ENCODE measurements at places on chromosomes 7 and 10.

GRCh38 chr7:48518092-48518491 lies 346.8 kb downstream of the ABCA13 start:
- DNase-seq, result no peak

DNA sequence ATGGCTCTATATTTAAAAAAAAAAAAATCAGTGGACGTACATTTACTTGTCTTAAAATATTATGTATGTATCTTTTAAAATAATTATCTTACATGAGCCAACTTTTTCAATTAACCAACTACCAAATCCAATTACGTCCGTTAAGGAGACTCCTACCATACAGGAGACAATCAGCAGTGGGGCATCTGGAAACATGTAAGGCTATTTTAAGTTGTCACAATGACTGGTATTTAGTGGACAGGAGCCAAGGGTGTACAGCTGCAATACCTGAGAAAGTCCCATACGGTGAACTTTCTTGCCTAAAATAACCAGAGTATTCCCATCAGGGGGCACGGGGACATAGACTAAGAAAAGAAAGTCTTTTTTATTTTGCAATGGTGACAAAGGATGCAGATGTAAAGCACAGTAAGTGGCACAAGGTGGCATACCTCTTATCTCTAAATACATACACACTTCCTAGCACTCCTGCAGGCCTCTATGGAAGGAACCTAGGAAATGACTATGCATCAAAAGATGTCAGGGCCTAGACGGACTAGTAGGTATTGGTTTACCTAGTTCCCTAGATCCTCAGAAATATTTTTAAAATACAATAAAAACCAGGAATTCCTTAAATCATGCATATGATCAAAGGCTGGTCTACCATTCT lies 16.0 kb upstream of the TLL2 start:
- DNase-seq, result no peak

DNA sequence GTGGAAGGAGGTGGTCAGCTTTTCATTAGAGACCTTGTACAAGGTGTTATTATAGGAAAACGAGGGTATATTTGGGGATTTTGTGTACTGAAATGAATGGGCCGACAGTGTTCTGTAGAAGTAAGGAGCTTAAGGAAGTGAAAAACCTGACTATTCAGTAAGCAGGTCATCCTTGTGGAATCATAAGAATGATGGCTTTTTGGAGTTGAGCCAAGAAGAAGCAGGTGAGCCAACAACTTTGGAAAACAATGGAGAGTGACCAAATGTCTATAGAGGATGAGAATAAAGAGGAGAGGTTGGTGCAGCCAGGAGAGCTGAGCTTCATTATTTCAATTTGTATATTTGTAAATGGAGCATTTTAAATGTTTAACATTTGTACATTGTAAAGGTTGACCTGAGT lies 595.7 kb downstream of the CCSER2 start:
- DNase-seq, result no peak

DNA sequence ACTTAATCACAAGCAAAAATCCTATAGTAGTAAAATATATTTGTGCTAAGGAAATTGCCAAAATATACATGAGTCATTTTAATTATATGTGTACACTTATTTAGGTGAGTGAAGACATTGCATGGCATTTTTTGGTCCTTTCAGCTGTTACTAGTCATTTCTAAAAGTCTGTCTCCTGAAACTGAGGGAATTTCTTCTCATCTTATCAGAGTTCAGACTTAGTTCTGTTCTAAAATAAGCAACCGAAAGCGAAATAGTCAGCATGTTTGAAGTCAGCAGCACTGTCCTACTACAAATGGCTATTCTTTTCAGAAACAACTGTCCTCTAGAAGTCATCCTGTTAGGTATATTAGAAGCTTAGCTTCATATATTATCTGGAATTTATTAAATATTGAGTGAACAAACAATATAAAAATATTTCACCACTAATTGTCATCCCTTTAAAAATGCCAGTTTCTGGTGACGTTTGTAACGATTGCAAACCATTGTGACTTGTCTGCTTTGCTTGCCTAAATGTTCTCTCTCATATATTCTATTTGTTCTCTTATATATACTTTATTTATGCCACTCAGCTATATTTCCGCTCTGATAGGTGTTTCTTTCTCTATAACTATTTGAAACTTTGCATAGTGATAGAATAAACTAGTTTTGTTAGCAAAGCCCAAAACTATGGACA lies 227.4 kb upstream of the KAT6B start:
- no peak for DNase-seq

DNA sequence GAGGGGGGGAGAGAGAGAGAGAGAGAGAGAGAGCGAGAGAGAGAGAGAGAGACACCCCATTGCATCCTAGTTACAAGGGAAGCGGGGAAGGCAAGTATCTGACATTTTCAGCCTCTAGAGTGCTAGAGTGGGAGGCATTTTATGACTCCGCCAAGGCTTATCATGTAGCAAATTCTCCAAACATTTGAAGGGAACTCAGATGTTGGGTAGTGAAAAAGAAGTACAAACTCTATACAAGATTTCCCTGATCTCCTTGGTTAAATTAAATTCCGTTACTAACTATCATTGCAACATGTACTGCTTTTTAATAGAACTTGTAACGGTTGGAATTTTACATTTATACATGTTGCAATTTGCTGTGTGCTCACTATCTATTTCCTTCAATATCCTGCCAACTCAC lies 83.4 kb upstream of the FAM3C start:
- DNase-seq, result no peak

DNA sequence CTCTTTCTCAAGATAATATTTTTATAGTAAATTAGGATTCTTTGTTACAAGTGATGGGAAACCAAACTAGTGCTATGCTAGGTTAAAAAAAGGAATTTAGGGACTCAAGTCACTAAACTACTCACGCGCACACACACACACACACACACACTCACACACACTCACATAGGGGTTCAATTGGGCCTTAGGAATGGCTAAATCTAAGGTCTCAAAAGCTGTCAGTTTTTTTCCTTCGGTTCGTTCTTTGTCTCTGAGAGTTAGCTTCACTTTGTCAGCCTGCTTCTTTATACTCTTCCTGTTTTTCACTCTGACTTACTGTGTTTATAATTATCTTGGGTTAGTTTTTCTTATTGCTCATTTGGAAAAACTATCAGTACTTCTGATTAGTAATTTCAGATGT lies 138.9 kb downstream of the ADK start:
- no peak for DNase-seq

- no peak for DNase-seq
Measured at GRCh38 chr10:23015021-23015707, 80.2 kb upstream of the MSRB2 start.

- DNase-seq, result no peak
Measured at GRCh38 chr10:76149182-76149581, 717.8 kb downstream of the LRMDA start.

GRCh38 chr7:147022056-147022455 lies 905.5 kb downstream of the CNTNAP2 start:
- no peak for DNase-seq

DNA sequence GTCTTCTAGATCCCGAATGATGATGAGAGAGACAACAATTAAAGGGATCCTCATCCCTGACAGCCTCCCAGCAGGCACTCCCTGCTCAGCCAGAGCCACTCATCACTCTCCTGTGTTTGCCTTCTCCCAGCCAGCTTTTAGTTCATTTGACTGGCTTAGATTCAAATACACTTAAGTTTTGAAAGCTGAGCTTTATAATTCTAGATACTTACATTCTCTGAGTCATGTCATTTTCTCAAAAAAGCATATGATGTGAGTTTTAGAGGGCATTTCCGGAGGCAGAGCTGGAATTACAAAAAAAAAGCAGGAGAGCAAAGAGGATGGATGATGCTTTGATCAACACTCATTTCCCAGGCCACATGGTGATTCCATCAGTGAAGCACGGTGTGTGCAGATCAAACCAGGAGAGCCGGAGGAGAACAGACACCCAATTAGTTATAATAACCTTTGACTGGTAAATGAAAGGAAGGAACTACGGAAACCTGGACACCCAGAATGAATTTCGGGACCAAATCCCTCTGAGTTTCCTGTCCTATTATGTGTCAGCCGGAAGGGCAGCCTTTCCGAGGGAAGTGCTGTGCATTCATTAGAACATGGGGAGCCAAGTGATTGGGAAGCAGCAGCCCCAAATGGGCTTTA lies 81.5 kb upstream of the HPS1 start:
- no peak for DNase-seq

DNA sequence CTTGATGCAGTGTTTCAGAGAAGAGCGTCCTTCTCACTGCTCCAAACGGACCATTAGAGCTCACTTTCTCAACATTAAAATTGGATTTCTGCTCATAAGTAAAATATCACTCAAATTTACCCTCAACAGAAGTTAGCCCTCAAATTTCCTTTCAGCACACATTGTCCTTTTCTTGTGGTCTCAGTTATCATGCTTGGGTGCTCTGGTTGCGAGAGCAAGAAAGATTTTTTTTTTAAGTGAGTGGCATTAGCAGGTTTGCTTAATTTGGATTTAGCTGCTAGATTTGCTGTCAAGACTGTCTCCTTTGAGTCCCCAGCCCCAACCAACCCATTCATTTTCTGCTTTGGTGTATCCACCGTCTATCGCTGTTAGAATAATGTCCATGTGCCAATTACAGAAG lies 2.6 kb upstream of the CH25H start:
- DNase-seq, result no peak

GRCh38 chr7:23168111-23168885 lies 13.6 kb upstream of the NUP42 start:
- DNase-seq, result no peak

DNA sequence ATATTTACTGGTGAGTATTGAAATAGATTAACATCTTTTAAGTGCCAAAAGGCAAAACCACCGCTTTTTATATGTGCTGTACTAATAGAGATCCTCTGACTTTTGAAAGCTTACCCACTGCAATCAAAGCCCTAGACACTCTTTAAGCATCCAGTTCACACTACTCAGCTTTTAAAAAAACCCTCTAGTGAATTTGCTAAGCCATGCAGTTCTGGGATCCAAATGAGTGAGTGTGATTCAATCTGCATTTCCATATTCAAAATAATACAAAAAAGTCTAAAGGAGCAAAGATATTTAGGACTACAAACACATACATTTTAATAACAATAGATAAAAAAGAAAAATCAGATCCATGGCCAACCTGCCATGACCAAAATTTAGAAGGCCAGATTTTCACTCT lies 288.2 kb downstream of the MAGI2 start:
- no peak for DNase-seq

DNA sequence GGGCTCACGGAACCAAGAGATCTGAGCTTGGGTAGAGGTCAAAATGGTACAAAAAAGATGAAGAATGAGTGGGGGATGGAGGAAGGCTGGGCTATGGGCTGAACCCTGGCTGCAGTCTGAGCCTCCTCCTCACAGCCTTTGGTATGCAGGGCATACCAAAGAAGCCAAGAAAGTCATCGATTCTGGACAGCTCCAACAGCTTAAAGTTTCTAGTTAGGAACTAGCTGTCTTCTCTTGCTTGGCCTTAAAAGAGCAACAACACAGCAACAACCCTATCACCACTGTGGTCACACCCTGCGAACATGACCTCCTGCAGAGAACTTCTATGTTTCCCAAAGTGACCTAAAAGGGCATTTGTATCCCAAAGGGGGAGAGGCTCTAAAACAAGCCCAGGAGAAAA lies 126.1 kb upstream of the EFCAB10 start:
- DNase-seq, result no peak

DNA sequence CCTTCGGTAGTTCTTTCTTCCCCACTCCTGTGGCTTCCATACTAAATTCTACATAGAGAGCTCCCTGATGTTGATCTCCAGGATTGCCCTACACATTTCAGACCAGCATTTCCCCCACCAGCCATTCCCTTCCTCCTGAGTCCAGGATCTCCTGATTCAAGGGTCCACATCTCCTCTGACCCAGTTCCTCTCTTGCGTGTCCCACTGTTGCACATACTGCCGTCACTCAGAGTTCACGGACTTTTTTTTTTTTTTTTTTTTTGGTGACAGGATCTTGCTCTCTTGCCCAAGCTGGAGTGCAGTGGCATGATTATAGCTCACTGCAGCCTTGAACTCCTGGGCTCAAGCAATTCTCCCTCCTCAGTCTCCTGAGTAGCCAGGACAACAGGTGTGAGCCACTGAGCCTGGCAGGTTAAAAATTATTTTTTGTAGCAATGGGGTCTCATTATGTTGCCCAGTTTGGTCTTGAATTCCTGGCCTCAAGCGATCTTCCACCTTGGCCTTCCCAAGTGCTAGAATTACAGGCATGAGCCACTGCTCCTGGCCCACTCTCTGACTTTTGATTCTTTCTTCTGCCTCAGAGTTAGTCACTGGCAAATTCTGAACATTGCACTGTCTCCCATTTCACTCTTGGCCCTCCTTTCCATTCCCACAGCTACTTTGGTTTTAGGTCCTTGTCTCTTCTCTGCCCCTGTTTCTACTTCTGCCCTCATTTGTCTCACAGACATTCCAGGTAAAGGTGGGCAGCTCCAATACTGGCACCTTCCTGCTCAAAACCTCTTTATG lies 29.6 kb upstream of the ZRANB1 start:
- DNase-seq, result no peak

- DNase-seq, result no peak
Measured at GRCh38 chr10:12435348-12435747, 86.0 kb downstream of the CAMK1D start.

GRCh38 chr10:8910314-8910713 lies 855.8 kb downstream of the GATA3 start:
- no peak for DNase-seq

- peak; percentile 55 for DNase-seq
Measured at GRCh38 chr10:30392564-30392990, 41.4 kb upstream of the MAP3K8 start.

- DNase-seq, result no peak
Measured at GRCh38 chr10:7248148-7248547, 162.7 kb downstream of the SFMBT2 start.

GRCh38 chr10:110345286-110345685 lies 40.6 kb upstream of the SMNDC1 start:
- DNase-seq, result no peak

DNA sequence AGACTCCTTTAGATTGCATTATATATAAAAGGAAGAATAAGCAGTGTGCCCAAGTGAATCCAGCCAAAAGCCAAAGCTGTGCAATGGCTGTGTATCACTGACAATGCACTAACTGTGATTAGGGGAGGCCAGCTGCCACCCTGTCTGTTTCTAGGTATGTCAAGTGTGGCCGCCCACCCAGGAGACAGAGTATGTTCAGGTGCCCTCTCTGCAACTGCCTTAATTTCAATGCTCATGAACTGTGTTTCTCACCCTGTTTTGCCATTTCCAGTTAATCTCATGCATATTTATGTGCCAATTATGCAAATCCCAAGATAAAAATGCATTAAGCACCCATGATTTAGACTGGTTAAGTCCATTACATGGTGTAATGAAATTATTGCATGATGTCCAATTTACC lies 159.4 kb downstream of the FRMD4A start:
- no peak for DNase-seq
